ENCODE measurements at places on chromosomes 12 and 14.

- no peak overlapping the region for H3K4me3 ChIP-seq
- H3K4me1 ChIP-seq = peaks cover 15% of the 10 kb centered on the region
- peaks cover 5% of the 10 kb centered on the region for H3K36me3 ChIP-seq
- DNase-seq = no peak
- no peaks in the 10 kb centered on the region for H3K27me3 ChIP-seq
These were observed 97.8 kb downstream of the VRK1 start for GRCh38 chr14:96894966-96895365.

DNA sequence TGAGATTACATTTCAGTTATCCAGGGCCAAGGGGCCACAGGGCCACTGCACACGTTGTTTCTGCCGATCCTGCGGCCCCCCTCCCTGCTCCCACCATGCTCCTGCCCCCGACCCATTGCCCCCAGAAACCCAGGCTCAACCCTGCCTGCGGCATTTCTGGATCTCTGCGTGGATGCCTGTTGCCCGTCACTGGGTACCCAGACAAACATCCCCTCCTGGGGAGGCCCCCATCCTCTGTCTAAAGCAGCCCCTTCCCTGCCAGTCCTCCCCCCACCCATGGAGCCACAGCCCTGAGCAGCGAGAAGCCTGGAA lies 326.4 kb upstream of the SFSWAP start:
- DNase-seq = no peak
- H3K27ac ChIP-seq = no peak overlapping the region
- H3K4me1 ChIP-seq = no peaks in the 10 kb centered on the region
- no peaks in the 10 kb centered on the region for H3K36me3 ChIP-seq

- H3K27me3 ChIP-seq = no peaks in the 10 kb centered on the region
- H3K4me1 ChIP-seq = peaks cover 63% of the 10 kb centered on the region
- no peak overlapping the region for H3K4me3 ChIP-seq
- no peaks in the 10 kb centered on the region for H3K36me3 ChIP-seq
These were observed 259.3 kb upstream of the BTG1 start for GRCh38 chr12:92404921-92405320.

DNA sequence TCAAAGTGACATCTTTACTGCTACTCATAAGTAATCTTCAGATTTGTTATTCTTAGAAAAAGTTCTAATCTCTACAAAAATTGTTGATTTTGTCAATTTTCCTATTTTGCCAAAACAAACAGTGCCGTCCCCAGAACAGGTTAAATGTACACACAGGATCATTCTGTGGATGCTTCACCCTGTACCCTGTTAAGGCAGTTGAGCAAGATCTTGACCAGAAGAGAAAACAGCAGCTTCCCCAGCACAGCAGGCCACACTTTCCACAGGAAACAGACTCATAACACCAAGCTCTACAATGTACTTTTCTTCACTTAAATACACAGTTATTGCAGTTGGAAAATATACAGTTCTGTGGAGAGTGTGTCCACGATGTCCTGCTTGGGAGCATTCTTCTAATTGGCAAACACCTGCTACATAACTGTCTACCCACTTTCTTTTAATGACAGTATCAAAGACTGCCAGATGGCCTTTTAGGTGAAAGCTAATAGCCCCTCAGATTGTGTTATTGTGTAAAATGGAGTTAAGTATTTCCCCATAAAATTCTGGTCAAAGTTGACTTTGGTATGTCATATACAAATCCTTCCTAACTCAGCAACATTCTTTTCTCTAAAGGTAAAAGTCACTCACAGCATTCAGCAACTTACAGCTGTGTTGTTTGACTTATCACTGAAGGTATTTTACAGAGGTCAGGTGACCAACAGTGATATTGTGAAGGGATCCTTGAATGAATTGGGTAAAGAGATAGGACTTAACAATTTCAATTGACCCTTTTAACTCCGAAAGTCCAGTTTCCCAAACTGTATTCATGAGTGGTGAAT lies 77.0 kb downstream of the SEC23A start:
- no peaks in the 10 kb centered on the region for H3K27me3 ChIP-seq
- no peak overlapping the region for H3K4me3 ChIP-seq
- no peak for DNase-seq
- H3K36me3 ChIP-seq = peaks cover 5% of the 10 kb centered on the region
- peak overlapping the region; percentile 41 for H3K27ac ChIP-seq
- no peaks in the 10 kb centered on the region for H3K4me1 ChIP-seq

DNA sequence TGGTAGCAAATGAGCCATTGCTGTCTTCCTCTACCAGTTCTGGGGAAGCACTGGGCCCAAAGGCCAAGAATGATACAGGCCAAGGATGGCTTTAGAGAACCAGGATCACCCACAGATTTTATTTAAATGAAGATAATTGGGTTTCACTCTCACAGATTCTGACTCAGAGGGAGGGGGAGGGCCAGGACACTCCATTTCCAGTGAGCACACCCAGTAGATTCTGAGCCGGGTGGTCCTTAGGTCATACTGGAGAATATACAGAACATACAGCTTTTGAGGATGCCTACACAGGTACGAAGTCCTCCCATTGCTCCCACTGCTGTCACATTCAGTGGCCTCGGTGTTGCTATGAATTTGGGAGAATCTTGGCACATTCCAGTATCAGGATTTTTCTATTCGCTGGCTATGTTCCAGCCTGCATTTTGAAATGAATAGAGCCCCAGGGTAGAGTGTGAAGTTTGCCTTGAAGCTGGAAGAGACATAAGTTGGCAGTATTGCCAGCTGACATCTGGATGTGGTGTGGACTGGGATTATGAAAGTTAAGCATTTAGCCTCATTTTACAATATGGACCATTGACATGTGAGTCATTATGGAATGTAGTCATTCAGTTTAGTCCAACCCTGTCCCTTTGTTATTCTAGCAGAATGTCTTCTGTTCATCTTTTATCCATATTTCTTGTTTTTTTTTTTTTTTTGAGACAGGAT lies 45.8 kb upstream of the POC1B start:
- no peak overlapping the region for H3K4me3 ChIP-seq
- H3K27me3 ChIP-seq = no peaks in the 10 kb centered on the region
- DNase-seq = no peak
- peaks cover 9% of the 10 kb centered on the region for H3K4me1 ChIP-seq
- H3K36me3 ChIP-seq = peaks cover 2% of the 10 kb centered on the region

GRCh38 chr12:64192644-64193444 lies 29.3 kb downstream of the KICS2 start:
- peaks cover 30% of the 10 kb centered on the region for H3K36me3 ChIP-seq
- H3K27ac ChIP-seq = no peak overlapping the region
- DNase-seq = no peak
- H3K4me1 ChIP-seq = no peaks in the 10 kb centered on the region

GRCh38 chr14:80110721-80111120 lies 100.6 kb downstream of the DIO2 start:
- H3K36me3 ChIP-seq = no peaks in the 10 kb centered on the region
- H3K27me3 ChIP-seq = no peaks in the 10 kb centered on the region
- H3K27ac ChIP-seq = no peak overlapping the region
- no peak overlapping the region for H3K4me3 ChIP-seq
- H3K4me1 ChIP-seq = no peaks in the 10 kb centered on the region

DNA sequence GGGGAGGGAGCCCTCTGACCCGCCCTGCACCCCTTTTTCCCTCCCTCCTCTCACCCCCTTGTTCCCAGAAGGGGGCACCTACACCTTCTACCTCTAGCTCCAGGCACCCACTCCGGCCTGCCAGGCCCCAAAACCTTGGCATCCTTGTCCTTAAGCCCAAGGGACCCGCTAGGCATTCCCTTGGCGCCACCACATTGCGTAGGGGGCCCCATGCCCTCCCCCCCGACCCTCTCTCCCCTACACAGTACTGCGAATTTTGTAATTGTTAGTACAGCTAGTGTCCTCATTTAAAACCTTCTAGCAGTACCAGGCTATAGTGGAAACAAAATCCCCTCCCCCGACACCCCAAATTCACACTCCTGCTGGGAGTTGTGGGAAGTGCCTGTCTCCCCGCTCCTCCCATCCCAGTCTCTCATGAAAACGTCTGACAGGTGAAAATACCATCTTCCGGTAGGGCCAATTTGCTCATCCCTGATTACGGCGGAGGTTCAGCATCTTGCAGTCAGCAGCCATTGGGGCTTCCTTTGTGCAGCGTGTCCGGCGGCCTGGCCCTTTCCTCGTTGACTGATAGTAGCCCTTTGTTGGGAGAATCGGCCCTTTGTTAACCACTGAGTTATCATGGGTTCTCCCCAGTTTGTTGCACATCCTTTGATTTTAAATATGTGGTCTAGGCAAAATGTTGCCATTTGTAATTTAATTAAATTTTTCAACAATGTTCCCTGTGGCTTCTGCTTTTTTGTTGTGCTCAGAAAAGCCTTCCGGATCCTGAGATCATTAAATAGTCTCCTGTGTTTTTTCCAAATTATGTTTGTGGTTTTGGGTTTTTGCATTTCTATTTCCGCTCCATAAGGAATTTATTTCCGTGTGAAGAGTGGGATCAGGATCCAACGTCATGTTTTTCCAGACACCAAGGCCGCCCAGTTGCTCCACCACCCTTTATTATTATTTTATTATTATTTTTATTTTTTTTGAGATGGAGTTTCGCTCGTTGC lies 7.9 kb upstream of the CEP170B start:
- no peak overlapping the region for H3K4me3 ChIP-seq
- no peak for DNase-seq
- H3K27ac ChIP-seq = no peak overlapping the region
- no peaks in the 10 kb centered on the region for H3K4me1 ChIP-seq
- H3K27me3 ChIP-seq = peaks cover 9% of the 10 kb centered on the region
- no peaks in the 10 kb centered on the region for H3K36me3 ChIP-seq

DNA sequence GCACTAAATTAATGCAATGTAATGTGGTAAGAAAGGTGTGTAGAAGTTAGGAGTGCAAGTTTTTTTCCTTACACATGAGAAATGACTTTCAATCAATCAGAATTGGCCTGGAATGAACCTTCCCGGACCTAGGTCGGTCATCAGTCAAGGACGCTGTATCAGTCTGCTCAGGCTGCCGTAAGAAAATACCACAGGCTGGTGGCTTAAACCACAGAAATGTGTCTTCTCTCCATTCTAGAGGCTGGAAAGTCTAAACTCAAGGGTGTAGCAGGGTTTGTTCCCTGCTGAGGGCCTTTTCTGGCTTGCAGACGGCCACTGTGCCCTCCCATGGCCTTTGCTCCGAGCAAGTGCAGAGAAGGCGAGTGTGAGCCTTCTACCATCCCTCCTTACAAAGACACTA lies 86.6 kb upstream of the DYNC1H1 start:
- H3K27ac ChIP-seq = peak overlapping the region; percentile 98
- no peak overlapping the region for H3K4me3 ChIP-seq
- H3K27me3 ChIP-seq = no peaks in the 10 kb centered on the region
- peaks cover 37% of the 10 kb centered on the region for H3K4me1 ChIP-seq
- no peak for DNase-seq

DNA sequence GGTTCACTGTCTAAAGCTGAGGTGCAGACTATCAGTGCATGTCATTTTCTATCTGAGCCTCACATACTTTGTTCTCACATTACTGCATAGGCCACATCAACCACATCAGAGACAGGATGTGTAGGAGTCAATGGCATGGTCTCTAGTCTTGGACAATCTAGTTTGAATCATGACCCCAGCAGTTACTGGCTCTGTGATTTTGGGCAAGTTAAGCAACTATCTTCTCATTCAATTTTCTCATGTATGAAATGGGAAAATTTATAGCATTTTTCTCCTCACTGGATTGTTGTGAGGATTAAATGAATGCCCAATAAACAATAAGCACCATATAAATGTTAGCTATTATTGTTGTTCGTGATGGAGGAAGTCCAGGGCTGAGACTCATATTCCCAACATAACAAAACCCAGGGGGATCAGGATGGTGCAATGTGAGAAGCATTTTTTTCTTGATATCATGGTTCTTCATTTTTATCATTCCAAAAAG lies 432.6 kb downstream of the LRIG3 start:
- no peaks in the 10 kb centered on the region for H3K27me3 ChIP-seq
- no peak for DNase-seq
- H3K27ac ChIP-seq = no peak overlapping the region
- H3K4me3 ChIP-seq = no peak overlapping the region

GRCh38 chr14:104187931-104188726 lies 49.7 kb downstream of the KIF26A start:
- no peak for DNase-seq
- H3K27ac ChIP-seq = no peak overlapping the region
- H3K27me3 ChIP-seq = peaks cover 5% of the 10 kb centered on the region
- H3K36me3 ChIP-seq = no peaks in the 10 kb centered on the region
- no peaks in the 10 kb centered on the region for H3K4me1 ChIP-seq

All from memory B cell (primary cell).